ENCODE measurements at places on chromosomes 6 and 20. TPM values are rescaled to one million over a fixed set of nuclear protein-coding genes. Genes with fewer than 3 reads are reported as not detected.

Gene C4B
- 0.56 TPM for total RNA-seq

Gene TFAP2D
- total RNA-seq = not detected

Gene KIAA1755
- 0.14 TPM for total RNA-seq

Gene BEND6
- 0.96 TPM for total RNA-seq

Gene SLC22A7
- not detected for total RNA-seq

Gene TGM3
- not detected for total RNA-seq

Gene ANGPT4
- total RNA-seq = 0.03 TPM

Gene CLPSL1
- not detected for total RNA-seq

Gene TNFRSF21
- total RNA-seq = 29.6 TPM

Gene ZNF311
- total RNA-seq = 0.37 TPM
